ENCODE measurements at places on chromosomes 11 and 22.

DNA sequence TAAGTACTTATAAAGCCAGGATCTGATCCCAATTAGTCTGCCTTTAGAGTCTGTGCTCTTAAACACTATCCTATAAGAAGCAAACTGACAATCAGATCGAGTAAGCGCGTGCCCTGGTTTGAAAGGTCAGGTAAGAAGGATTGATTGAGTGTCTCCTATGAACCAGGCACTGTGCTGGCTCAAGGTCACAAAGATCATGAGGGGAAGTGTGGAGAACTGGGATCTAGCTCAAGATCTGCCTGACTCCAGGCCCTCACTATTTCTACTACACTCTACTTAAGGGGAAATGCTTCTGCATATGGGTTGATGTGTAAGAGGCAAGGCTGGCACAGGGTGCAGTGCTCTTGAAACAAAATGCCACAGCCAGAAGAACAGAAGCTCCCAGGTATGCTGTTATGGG lies 77.0 kb downstream of the ME3 start:
- no peak for DNase-seq

GRCh38 chr11:40129266-40129665 lies 1330.2 kb downstream of the LRRC4C start:
- DNase-seq, result no peak

GRCh38 chr22:40332319-40332781 lies 13.9 kb upstream of the ADSL start:
- no peak for DNase-seq

GRCh38 chr11:114233755-114234154 lies 62.4 kb upstream of the NNMT start:
- no peak for DNase-seq

DNA sequence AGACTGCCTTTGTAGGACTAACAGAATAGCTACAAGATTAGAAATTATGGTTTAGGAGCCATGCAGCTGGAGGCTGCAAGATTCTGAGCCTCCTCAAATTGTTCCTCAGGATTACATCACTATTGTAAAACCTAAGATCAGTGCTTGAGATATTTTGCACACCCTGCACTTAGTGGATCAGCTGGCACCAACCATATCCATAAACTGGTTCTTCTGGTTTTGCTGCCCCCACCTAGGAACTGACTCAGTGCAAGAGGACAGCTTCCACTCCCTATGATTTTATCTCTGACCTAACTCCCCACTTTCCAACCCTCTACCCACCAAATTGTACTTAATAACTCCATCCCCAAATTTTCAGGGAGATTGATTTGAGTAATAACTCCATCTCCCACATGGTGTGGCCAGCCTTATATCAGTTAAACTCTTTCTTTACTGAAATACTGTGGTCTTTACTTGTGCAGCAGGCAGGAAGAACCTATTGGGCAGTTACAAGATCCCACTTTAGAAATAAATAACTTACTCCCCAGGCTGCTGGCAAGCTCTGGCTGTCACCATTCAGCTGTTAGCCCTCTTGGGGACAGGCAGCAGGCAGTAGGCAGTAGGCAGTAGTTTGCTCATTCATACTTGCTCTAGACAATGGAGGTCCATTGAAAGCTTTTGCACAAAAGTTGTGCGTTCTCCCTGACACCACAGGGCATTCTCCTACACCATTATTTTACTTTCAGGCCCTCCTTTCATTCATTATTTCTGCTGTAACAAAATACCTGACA lies 119.0 kb downstream of the SLC17A6 start:
- DNase-seq, result no peak

DNA sequence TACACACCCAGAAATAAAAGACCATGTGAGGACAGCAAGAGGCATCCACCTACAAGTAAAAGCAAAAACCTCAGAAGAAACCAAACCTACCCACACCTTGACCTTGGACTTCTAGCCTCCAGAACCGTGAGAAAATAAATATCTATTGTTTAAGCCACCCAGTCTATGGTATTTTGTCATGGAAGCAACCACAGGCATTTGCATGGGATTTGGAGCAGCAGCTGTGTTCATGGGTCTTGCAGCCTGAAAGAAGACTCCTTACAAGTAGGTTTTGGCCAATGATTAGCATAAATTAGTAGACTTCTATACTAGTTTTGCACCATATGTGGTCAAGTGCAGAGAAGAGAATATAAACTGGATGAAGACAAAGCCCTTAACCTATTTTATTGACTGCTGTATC lies 27.9 kb downstream of the FSHB start:
- DNase-seq, result no peak

DNA sequence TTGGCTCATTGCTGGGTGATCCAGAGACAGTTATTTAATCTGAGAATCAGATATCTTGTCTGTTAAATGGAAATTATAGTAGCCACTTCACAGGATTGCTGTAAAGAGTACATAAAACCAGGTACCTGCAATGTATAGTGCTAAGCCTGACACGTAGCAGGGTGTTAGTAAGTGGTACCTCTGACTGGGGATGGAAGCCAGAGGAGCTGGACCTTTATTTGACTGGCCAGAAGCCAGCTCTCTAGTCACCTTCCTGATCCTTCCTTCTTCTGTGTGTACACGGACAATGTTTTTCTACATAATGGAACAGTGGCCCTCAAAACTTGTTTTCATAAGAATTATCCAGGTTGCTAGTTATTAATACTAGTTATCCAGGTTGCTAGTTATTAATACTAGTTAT lies 25.5 kb upstream of the EHF start:
- DNase-seq, result no peak

- DNase-seq, result no peak
These were observed 86.7 kb downstream of the ALX4 start for GRCh38 chr11:44223238-44223637.

GRCh38 chr11:57085611-57086010 lies 96.1 kb upstream of the LRRC55 start:
- DNase-seq, result no peak

DNA sequence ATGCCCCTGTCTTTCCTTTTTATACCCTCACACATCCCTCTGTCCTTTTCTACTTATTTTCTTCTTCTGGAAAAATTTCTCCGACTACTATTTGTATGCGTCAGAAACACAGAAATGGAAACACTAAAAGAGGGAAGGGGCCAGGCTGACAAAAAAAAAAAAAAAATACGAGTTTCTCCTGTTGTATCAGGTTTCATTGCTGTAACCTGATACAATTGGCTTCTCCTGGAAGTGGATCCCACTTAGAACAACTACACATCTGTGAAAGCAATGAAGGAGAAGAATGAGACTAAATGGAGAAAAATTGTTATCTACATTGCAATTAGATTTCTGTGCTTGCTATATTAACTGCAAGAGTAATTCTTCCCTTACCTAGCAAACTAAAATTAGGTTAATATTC lies 393.9 kb downstream of the GUCY1A2 start:
- no peak for DNase-seq

GRCh38 chr11:86103808-86104207 lies 34.9 kb upstream of the PICALM start:
- no peak for DNase-seq

- no peak for DNase-seq
These were observed 35.5 kb downstream of the ARHGAP8 start for GRCh38 chr22:44787832-44788231.

GRCh38 chr11:3338569-3339339 lies 40.2 kb downstream of the ZNF195 start:
- DNase-seq, result no peak

GRCh38 chr11:46236918-46237247 lies 40.6 kb upstream of the CREB3L1 start:
- DNase-seq, result no peak

DNA sequence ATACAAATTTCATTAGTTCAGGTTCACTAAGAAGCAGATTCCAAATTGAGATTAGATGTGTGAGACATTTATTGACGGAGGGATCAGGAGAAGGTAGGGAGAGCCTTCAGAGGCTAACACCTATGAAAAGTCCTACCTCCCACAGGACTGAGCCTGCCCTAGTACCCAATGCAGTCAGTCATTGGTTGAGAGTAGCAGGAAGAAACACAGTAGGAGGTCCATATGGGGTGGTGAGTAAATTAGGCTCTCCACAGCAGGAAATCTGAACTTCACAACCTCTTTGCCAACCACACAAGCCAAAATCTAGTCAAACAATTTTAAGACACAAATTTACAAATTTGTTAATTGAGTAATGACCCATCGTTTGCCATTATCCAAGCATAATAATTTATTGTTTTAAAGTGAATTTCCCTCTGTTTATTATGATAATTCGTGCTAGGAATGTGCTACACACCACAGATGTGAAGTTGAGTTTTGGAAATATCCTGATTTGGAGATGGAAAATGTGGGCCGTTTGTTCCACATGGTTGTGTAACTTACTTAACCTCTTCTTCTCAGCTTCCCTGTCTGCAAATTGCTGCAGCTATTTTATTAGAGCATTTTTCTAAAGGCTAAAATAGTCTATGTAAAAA lies 542.1 kb downstream of the ETS1 start:
- no peak for DNase-seq

- DNase-seq, result no peak
These were observed 32.9 kb downstream of the C11orf87 start for GRCh38 chr11:109454857-109455256.

GRCh38 chr22:50027639-50028537 lies 15.3 kb upstream of the IL17REL start:
- peak; percentile 56 for DNase-seq

GRCh38 chr11:104322696-104323095 lies 158.7 kb upstream of the PDGFD start:
- DNase-seq, result no peak

- DNase-seq, result no peak
These were observed 39.7 kb downstream of the ACAT1 start for GRCh38 chr11:108160970-108161566.

- DNase-seq, result no peak
These were observed 4.3 kb downstream of the KBTBD3 start for GRCh38 chr11:106072804-106073203.

- DNase-seq, result no peak
These were observed 191.9 kb downstream of the CEP164 start for GRCh38 chr11:117519590-117519989.

- no peak for DNase-seq
These were observed 17.5 kb downstream of the PPP6R2 start for GRCh38 chr22:50360578-50360977.

DNA sequence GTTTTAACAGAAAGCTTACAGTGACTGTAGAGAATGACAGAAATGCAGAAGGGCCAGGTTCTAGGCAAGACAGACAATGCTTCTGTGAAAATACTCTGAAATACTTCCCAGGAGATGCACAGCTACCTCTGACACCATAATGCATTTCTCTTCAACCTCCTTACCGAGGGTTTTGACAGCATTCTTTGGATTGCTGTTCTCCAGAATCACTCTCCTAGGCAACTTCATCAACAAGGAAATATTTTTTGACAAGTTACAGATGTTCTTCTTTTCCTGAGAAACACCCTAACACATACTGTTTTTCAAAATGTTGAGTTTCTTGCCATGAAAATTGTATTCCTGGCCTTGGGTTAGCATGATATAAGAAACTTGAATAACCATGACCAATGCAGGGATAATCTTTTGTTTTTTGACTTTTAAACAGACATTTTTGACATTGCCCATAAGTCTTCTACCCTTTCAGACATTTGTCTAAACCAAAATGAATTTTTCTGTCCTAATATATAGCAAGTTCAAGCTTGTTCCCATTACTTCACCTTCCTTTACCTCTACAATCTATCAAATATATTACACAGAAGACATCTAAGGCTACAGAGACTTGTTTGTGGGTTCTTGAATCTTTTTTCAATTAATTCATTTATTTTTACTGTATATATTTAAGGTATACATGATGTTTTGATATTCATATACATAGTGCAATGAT lies 108.1 kb downstream of the CCDC34 start:
- DNase-seq, result no peak

DNA sequence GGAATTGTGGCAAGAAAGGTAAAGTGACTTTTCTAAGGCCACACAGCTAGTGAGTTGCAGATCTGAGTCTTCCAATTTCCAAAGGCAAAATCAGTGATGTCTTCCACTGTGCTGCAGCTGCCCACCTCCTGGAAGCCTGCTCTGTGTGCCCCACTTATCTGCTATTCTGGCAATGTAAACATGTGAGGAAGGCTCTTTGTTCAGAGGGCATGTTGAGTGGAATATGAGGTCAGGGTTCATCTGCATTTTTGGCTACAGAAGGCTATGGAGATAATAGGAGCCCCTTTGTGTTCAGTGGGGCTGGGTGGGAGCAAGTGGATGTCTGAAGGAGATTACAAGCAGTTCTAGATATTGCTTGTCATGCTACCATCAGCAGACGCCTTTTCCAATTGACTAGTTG lies 396.2 kb downstream of the BUD13 start:
- no peak for DNase-seq

GRCh38 chr22:40679964-40680818 lies 907 bp downstream of the MCHR1 start:
- DNase-seq, result no peak

- DNase-seq, result peak; percentile 72
These were observed 30.9 kb upstream of the NAP1L4 start for GRCh38 chr11:3022982-3023381.

DNA sequence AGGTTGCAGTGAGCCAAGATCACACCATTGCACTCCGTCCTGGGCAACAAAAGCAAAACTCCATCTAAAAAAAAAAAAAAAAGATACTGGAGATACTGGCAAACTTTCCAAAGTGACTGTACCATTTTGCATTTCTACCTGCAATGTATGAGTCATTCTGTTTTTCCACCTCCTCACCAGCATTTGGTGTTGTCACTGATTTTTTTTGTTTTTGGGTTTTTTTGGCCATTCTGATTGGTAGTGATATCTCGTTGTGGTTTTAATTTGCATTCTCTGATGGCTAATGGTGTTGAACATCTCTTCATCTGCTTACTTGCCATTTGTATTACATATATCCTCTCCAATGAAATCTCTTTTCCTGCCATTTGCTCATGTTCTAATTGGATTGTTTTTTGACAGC lies 12.0 kb upstream of the RBX1 start:
- DNase-seq, result no peak

GRCh38 chr11:117157507-117157906 lies 13.4 kb downstream of the PAFAH1B2 start:
- DNase-seq, result no peak

DNA sequence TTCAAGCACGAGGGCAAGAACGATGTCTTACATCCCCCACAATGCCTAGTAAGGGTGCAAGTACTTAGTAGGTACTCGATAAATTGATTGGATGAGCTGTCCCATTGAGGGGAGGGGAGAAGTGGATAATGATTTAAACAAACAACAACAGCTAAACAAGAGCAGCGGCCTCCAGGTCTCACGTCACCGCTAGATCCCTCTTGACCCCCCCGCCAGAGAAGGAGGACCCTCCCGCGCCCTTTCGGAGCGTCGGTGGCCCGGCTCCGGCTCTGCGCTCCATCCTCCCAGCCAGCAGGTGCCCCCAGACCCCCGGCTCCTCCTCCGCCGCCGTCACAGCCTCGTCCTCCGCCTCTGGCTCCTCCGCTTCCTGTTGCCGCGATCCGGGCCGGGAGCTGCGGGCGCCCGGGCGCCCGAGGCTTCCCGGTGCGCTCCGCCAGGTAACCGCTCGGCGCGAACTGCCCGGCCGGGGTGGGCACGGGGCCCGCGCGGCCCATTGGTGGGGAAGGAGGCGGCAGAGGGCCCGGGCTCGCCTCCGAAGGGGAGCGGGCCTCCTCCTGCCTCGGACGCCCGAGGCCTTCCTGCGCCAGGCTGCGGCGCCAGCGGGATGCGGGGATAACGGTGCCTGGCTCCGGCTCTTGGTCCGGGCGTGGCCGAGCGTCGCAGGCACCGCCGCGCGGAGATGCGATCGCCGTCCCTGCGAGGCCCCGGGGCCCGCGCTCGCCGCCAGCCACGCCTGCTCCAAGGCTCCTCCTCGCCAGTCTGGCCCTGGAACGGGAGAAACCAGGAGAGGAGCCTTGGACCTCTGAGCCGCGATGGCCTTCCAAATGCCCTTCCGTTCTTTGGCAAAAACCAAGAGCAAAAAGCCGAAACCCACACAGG lies at the start of gene TLCD5:
Gene TLCD5 (plus strand): TSS at position 368 of the 879 bp plus-strand sequence. CDS start 2,143 bp downstream, outside the sequence.
- peak; percentile 76 for DNase-seq
